ENCODE measurements at places on chromosomes 11 and 22. TPM values are rescaled to one million over a fixed set of nuclear protein-coding genes. Genes with fewer than 3 reads are reported as not detected.

TBX10 gene
- total RNA-seq = not detected

TNNI2 gene
- total RNA-seq = 1.2 TPM

TEX12 gene
- 0.32 TPM for total RNA-seq

ELFN2 gene
- total RNA-seq = 0.58 TPM

ACTN3 gene
- 0.32 TPM for total RNA-seq

PANX3 gene
- not detected for total RNA-seq

HBB gene
- not detected for total RNA-seq

TIMP3 gene
- total RNA-seq = not detected

OR52E8 gene
- total RNA-seq = not detected

DDIAS gene
- 19.5 TPM for total RNA-seq

OR51E2 gene
- not detected for total RNA-seq

SCGB1C1 gene
- not detected for total RNA-seq

RFPL2 gene
- not detected for total RNA-seq

CECR2 gene
- total RNA-seq = 0.77 TPM

LDLRAD3 gene
- total RNA-seq = not detected

Data from activated T-cell treated with anti-CD3 and anti-CD28 coated beads, Interleukin-2, amount 50 U/mL, for 72 hours (primary cell).